Left renal pelvis (tissue), 4 donors: ENCODE measurements at places on chromosomes 2 and 18.

DNA sequence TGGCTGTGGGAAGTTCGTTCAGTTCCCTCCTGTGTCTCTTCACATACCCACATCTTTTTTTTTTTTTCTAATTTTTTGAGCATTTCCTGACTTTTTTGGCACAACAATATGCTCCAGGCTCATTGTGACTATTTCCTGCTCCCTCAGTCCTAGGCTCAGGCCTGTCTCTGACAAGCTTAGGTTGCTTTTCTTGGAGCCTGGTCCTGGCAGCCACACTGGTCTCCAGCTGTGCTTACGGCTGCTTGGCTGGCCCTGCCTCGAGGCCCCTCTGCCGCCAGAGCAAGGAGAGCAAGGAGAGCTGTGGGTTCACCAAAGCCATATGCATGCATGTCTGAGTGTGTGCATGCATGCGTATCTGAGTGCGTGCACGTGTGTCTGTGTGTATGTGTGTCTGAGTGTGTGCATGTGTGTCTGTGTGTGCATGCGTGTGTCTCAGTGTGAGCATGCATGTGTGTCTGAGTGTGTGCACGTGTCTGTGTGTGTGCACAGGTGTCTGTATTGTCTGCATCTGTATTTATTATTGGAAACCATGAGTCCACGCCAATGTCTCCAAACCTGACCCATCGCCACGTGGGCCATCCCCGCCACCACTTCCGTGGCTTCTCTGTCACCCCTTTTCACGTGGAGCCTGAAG lies 766.1 kb upstream of the SALL3 start:
- DNase-seq, result no peak

DNA sequence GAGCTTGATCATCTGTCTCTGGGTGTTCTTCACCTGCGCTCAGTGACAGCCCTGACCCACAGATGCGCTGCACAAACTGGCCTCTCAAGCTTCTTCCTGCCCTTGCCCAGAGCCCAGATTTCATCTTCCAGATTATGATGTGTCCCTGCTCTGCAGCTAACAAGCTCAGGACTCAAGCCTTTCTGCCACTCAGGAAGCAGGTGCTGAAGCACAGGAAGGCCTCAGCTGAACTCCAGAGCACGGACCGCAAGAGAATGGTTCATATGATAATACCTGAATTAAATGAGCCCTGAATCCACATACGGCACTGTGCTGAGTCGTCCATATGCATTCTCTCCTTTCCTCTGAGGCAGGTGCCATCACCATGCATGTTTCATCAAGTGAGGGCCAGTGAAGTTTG lies 3.8 kb downstream of the CD207 start:
- no peak for DNase-seq

- DNase-seq, result no peak
These were observed 35.0 kb downstream of the CYP27C1 start for GRCh38 chr2:127185093-127185492.

GRCh38 chr2:240293557-240294461 lies 141.7 kb upstream of the GPC1 start:
- no peak for DNase-seq

DNA sequence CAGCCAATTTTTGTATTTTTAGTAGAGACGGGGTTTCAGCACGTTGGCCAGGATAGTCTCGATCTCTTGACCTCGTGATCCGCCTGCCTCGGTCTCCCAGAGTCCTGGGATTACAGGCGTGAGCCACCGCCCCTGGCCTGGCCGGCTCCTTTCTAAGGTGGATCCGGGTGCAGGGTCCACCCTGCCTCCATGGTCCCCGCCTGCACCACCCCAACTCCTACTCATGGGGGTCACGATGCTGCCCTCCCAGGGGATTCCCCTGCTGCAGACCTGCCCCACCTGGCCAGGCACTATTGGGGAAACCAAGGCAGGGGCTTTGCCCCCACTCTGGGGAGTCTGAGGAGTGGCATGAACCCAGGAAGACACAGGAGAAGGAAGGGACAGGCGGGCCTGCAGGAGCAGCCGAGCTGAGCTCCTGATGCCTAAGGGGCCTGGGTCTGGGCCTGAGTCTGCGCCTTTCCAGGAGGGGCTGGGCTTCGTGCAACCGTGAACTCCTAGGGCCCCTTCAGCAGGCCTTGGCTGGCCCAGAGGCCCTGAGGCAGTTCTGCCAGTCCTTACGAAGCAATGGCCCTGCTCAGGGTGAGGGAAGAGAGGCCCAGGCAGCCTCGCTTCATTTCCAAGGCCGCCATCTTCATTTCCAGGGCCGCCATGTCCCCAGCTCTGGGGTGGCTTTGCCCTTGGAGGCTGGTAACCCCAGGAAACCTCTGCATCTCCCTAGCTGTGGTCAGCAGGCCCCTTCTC lies 67.2 kb upstream of the SMAD7 start:
- DNase-seq, result no peak

DNA sequence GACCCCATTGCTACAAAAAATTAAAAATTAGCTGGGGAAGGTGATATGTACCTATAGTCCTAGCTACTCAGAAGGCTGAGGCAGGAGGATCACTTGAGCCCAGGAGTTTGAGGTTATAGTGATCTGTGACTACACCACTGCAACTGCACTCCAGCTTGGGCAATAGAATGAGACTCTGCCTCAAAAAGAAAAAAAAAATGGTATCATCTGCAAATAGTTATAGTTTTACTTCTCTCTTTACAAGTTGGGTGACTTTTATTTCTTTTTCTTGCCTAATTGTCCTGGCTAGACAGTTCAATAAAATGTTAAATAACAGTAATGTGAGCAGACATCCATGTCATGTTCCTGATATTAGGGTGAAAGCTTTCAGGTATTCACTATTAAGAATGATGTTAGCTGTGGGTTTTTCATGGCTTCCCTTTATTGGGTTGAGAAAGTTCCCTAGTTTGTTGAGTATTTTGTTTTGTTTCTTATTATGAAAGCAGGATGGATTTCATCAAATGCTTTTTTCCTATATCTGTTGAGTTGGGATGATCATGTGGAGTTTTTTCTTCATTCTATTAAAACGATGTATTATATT lies 24.9 kb upstream of the ACOXL start:
- DNase-seq, result no peak

- no peak for DNase-seq
These were observed 9.6 kb downstream of the PREPL start for GRCh38 chr2:44351676-44352075.

- no peak for DNase-seq
These were observed 155.2 kb downstream of the ALK start for GRCh38 chr2:29766191-29766590.

DNA sequence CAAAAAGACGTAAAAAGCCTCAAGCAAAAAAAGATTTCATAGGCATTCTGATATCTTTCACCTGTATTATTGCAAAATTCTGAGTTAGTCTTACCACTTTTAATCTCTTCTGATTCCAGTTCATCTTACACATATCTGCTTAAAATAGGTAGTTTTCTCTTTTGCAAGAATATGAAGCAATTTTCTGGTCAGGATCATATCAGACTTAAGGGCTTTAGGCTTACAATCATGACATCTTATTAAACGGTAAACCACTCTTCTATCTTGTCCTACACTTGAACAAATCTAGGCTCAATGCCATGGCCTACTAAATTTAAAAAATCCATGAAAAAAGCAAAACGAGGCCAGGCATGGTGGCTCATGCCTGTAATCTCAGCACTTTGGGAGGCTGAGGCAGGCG lies 50.1 kb upstream of the GAREM1 start:
- DNase-seq, result no peak

GRCh38 chr2:156675896-156676295 lies 239.7 kb downstream of the GPD2 start:
- no peak for DNase-seq

DNA sequence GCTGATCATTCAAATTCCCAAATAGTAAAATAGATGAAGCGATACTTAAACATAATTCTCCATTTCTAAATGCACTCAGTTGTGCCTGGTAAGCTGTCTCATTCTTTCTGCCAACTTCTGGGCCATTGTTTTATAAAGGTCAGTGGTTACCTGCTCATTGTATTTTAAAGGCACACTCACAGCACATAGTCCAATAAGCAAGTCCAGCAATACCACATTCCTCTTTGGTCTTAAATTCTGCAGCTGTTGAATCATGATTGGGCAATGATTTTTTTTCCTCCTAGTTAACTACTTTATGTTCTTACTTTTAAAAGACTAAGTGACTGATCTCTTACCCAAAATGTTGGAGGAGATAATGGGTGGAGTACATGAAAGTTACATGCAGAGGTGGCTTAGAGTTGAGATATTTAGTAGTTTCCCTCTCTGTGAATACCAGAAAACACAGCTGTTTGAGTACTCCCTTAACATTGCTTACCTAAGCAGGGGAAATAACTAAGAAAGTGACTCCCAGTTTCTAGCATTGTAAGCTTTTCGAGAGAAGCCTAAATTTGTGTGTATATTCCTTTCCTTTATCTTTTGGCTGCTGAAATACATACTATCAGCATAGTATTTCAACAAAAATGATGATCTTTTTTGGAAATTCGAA lies 220.7 kb downstream of the CAMKMT start:
- no peak for DNase-seq

GRCh38 chr2:191522478-191523120 lies 155.3 kb upstream of the NABP1 start:
- DNase-seq, result no peak

- peak; percentile 32 for DNase-seq
These were observed 392.4 kb downstream of the ALK start for GRCh38 chr2:29528891-29529520.

DNA sequence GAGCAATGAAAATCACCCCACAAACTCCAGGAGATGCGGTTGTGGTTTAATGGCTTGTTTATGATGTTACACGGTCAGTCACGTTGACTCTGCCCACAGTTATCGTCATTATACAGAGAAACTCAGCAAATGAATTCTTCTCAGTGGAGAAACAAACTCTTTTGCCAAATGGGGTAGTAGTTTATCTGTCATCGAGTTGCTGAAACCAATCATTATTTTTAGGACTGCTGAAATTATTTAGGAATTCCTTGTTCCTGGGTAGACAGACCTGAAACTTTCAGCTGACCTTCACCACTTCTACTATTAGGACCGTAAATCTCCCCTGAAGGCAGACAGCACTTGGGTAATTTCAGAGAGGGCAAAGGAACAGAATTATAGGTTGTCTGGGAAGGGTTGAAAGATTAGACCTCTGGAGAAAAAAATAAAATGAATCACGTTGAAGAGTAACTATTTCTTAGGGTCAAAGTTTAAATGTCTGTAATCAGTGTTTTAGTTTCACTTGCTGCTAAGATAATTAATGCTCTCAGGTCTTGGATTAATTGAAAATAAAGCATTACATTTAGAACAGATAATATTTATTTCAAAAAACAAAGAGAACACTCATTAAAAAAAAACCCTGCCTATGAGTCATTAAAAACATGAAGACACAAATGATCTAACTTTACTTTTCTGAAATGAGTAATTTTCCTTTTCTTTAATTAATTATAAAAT lies 52.1 kb upstream of the LYPD6 start:
- DNase-seq, result no peak

DNA sequence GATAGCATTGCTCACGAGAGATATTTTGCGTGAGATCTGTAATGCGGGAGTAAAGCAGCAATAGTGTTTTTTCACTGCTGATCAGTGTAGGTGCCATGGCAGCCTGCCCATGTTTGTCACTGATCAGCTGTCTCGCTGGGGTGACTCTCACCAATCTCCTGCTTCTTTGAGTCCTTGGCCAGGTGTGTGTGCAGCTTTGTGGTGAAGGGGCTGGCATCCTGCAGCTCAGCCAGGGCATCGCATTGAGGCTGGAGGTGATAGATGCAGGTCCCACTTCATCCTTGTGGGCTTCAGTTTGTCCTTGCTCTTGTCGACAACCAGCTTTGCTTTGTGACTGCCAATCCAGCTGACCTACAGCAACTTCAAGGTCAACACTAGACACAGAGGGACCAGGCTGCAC lies 258.3 kb upstream of the CXCR4 start:
- no peak for DNase-seq

- DNase-seq, result no peak
These were observed 33.2 kb downstream of the FRZB start for GRCh38 chr2:182833084-182833854.

DNA sequence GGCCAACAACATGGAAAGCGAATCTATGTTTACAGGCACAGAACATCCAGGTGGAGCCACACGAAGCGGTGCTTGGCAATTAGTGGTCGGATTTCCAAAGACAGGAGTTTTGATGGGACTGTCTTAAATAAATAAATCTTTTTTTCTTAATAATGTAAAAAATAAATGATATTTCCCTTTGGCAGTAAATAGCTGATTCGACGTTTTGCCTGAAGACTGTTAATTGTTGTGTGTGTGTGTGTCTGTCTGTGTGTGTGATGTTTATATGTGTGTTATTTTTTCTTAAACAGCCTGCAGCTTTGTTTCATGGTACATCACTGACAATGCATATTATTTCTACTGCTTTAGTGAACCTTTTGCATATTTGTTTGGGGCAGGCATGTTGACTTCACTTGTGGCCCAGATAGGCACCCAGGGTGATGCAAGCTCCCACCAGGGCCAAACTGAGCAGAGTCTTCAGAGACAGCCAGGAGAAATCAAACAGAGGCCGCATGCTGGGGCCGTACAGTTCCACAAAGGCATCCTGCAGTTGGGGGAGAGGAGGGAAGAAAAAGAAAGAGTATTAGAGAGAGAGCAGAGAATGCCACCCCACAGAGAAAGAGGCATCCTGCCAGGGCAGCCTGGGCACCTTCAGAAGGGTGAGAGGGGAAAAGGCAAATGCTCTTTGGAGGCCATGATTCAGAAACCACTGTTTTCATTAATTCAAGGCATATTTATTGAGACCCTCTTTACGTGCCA lies 191.2 kb downstream of the BCL2 start:
- no peak for DNase-seq

- DNase-seq, result no peak
These were observed 24.4 kb downstream of the LANCL1 start for GRCh38 chr2:210452194-210452593.

DNA sequence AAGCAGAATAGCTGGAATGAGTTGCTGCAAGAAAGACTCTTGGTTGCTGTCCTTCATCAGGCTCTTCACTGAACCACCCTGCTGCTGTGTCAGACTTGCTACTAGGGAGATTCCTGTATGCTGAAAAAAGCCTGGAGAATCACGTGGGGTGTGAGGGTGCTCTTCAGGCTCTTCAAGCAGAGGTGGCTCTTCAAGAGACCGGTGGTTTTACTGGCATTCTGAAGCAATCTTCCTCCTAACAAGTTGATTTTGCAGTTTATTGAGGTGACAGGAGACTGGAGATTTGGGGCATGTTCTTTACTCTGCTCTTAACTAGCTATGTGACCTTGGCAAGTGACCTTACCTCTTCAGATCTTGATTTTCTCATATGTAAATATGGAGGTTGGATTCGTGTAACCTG lies 14.1 kb downstream of the TMEM178A start:
- DNase-seq, result no peak

- no peak for DNase-seq
These were observed 214.8 kb downstream of the MC4R start for GRCh38 chr18:60157810-60158209.
